ENCODE measurements at places on chromosomes 1 and 21.

- H3K36me3 ChIP-seq, result no peaks in the 10 kb centered on the region
- DNase-seq, result no peak
- H3K27me3 ChIP-seq, result no peaks in the 10 kb centered on the region
- H3K4me1 ChIP-seq, result no peaks in the 10 kb centered on the region
- no peak overlapping the region for H3K27ac ChIP-seq
- no peak overlapping the region for H3K4me3 ChIP-seq
Observed at GRCh38 chr1:168643152-168643551, 66.7 kb downstream of the XCL1 start.

GRCh38 chr1:217929213-217929885 is 298.2 kb downstream of the SPATA17 start:
- no peak for DNase-seq
- no peaks in the 10 kb centered on the region for H3K4me1 ChIP-seq
- no peak overlapping the region for H3K27ac ChIP-seq

- no peak overlapping the region for H3K27ac ChIP-seq
- peaks cover 46% of the 10 kb centered on the region for H3K36me3 ChIP-seq
- no peak for DNase-seq
- H3K27me3 ChIP-seq, result no peaks in the 10 kb centered on the region
Observed at GRCh38 chr1:94199398-94199797, 38.0 kb downstream of the ARHGAP29 start.

DNA sequence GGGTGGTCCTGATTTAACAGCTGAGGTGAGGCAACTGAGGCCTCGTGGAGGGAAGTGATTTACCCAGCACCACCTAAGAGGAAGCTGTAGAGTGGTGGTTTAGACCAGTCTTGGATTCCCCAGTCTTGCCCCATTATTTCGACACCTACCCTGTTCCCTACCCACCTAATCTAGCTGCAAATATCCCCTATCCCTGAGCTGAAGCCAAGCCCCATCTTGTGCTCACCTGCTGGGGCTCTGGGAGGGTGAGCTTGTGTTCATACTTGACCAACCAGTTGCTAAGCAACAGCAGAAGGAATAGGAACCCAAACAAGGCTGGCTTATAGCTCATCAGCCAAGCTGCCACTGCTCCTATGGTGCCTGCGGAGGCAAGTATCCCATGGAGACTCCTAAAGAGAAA is 2.0 kb downstream of the TEX46 start:
- peaks cover 6% of the 10 kb centered on the region for H3K4me1 ChIP-seq
- H3K36me3 ChIP-seq, result no peaks in the 10 kb centered on the region
- no peak overlapping the region for H3K27ac ChIP-seq
- DNase-seq, result no peak

DNA sequence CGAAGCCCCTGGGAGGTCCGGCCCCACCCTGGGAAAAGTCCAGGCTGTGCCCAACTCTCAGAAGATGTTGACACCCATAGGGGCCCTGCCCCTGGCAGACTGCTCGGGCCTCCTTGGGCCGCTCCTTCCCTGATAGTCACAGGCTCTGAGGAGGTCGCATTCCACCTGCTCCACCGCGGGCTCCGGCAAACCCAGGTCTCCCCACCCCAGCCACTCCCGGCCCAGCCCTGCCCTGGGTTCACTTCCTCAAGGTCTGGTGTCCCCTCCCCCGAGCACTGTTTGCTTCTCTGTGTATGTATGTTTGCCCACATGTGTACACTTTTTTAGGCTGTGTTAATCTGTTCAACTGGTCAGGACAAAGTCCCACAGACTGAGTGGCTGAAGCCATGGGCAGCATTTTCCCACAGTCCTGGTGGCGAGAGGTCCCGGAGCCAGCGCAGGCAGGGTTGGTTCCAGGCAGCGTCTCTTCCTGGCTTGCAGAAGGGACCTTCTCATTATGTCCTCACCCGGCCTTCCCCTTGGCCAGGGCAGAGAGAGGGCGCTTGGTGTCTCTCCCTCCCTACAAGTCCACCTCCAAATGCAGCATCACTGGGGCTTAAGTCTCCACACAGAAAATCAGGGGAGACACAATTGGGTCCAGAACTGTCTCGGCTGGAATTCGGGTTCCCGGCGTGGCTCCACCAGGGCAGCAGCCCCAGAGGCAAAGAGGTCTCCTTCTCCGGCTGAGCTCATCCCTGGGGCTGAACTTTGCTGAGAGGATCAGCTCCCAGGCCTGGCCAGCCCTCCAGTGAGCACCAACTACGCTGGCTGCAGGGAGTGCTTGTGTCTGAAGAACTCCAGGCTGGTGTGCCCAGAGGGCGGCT is 10.5 kb upstream of the PRXL2B start:
- no peaks in the 10 kb centered on the region for H3K36me3 ChIP-seq
- DNase-seq, result peak; percentile 85
- H3K4me3 ChIP-seq, result peak overlapping the region; percentile 2
- H3K27me3 ChIP-seq, result no peaks in the 10 kb centered on the region

- H3K4me3 ChIP-seq, result no peak overlapping the region
- H3K27ac ChIP-seq, result peak overlapping the region; percentile 28
- peaks cover 17% of the 10 kb centered on the region for H3K4me1 ChIP-seq
- peak; percentile 65 for DNase-seq
- H3K36me3 ChIP-seq, result no peaks in the 10 kb centered on the region
Observed at GRCh38 chr21:37532868-37533780, 166.6 kb downstream of the DYRK1A start.

- H3K36me3 ChIP-seq, result no peaks in the 10 kb centered on the region
- H3K4me1 ChIP-seq, result peaks cover 57% of the 10 kb centered on the region
- no peaks in the 10 kb centered on the region for H3K27me3 ChIP-seq
- DNase-seq, result no peak
- no peak overlapping the region for H3K4me3 ChIP-seq
- peak overlapping the region; percentile 16 for H3K27ac ChIP-seq
Observed at GRCh38 chr1:21298981-21299391, 8.7 kb upstream of the ECE1 start.

DNA sequence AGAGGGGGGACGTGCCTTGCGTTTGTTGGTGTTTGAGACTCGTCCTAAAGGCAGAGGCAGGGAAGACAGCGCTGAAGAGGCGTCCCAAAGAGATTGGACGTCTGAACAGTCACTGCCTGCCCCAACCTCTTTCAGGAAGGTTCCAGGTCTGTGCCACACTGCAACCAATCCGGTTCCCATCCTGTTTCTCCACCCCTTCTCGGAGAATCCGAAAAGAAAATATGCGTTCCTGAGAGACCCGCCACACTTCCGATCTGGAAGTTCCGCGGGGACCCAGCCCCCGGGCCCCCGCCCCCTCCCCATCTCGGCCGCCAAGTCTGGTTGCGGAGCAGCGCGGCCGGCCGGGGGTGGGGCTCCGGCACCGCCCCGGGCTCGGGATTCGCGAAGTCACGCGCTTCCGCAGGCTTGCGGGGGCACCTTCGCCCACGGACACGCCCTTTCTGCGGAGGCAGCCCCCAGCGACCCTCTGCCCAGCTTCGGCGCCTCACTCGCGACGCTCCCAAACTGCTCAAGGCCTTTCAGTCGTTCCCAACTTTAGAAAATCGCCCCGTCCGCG is 124.5 kb upstream of the DPYD start:
- peak overlapping the region; percentile 39 for H3K4me3 ChIP-seq
- no peaks in the 10 kb centered on the region for H3K36me3 ChIP-seq
- H3K27me3 ChIP-seq, result peaks cover 34% of the 10 kb centered on the region
- peaks cover 11% of the 10 kb centered on the region for H3K4me1 ChIP-seq
- no peak overlapping the region for H3K27ac ChIP-seq

DNA sequence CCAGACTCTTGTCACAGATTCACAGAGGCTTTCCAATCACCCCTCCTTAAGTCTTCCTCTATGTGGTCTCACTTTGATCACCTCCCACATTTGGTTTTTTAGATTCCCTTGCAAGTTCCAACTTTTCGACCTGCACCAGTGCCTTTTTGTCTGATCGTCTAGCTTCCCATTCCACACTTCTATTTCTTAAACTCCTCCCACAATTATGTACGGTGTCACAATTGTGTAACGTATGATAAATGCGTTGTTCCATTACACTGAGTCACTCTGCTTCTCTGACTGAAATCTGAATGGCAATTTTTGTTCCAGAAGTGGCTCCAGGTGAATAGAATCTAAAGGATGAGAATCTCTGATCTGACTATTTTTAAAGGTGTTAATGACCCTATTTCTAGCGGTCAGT is 320.1 kb downstream of the LMX1A start:
- no peaks in the 10 kb centered on the region for H3K36me3 ChIP-seq
- no peak overlapping the region for H3K27ac ChIP-seq
- DNase-seq, result no peak
- no peak overlapping the region for H3K4me3 ChIP-seq
- no peaks in the 10 kb centered on the region for H3K27me3 ChIP-seq

DNA sequence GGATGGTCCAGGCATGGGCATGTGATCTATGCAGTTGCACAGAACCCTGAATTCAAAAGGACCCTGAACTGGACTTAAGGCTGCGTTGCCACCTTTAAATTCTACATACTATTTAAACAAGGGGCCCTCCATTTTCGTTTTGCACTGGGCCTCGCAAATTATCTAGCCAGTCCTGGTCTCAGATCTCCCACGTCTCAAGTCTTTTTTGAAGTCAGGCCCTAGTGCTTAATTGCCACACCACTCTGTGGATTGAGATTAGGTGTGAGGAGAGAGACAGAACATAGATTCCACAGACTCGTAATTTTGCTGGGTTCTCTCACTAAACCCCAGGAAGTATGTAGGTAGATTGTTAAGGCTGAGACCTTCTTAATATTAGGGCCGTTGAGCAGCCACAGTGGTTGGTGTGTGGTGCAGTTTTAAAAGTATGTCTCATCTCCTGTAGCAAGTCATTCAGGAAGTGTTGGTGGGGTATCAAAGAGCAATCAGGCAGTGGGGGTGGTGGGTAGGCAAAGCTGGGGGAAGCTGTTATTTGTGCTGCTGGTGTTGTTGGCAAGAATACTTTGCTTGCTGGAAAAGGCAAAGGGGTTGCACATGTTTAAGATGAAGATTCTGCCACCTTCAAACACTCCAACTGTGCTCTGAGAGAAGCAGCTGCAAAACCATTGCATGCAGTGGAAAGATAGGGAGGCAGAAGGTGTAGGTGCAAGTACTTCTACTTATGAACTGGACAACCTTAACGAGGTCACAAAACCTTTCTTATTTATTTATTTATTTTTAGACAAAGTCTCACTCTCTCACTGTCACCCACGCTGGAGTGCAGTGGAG is 11.2 kb downstream of the CD84 start:
- peak; percentile 44 for DNase-seq
- H3K27me3 ChIP-seq, result no peaks in the 10 kb centered on the region
- H3K4me3 ChIP-seq, result no peak overlapping the region

- H3K27ac ChIP-seq, result peak overlapping the region; percentile 96
- DNase-seq, result no peak
- H3K27me3 ChIP-seq, result no peaks in the 10 kb centered on the region
Observed at GRCh38 chr1:159925719-159926078, 392 bp upstream of the TAGLN2 start.

DNA sequence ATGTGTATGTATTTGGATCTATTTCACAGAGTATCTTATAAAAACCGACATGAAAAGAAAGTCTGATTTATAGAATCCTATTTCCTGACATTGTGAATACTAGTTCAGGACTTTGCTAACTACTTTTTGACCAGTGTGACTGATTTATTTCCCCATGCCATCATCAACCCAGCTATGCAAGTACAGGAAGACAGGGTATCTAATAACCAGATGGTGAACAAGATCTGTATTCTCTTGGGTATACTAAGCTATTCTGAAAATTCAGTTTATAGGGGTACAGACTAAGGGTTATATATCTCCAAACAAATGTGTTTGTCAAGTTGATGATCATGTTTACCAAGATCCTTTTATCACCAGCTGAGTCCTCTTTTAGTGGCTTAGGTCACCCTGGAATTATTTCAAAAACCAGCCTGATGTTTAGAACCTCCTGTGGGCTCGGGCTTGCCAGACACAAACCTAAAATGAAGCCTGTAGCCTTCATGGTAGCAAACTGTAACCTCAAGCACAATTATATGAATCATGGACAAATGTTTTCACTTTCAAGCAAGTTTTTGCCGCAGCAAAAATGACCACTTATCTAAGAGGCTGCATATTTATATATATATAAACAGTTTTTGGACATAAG is 185.1 kb downstream of the FGGY start:
- DNase-seq, result no peak
- no peak overlapping the region for H3K4me3 ChIP-seq

GRCh38 chr1:153953859-153954365 is 4.5 kb downstream of the CRTC2 start:
- no peak for DNase-seq
- peaks cover 60% of the 10 kb centered on the region for H3K36me3 ChIP-seq
- H3K27me3 ChIP-seq, result no peaks in the 10 kb centered on the region
- no peak overlapping the region for H3K4me3 ChIP-seq

DNA sequence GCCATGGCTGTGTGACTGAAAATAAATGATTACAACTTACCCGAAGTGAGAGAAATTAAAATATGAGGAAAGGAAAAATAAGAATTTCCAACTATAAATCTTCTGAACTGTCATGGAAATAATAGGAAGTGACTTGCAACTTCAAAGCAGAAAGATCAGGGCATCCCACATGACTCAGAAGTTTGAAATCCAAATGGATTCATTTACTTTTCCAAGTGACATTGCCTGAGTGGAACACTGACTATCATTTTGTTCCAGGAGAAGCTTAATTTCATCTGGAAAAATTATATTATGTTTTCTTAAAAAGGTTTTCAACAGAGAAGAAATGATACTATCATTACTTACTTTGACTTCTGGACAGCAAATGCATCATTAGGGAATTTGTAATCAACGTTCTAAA is 110.8 kb downstream of the GREM2 start:
- H3K4me3 ChIP-seq, result no peak overlapping the region
- no peaks in the 10 kb centered on the region for H3K36me3 ChIP-seq
- H3K27me3 ChIP-seq, result no peaks in the 10 kb centered on the region

All from stomach (tissue), 19 donors.